PC-9 (cell line): ENCODE measurements at places on chromosomes 2 and 18.

- peak; percentile 33 for DNase-seq
Measured at GRCh38 chr18:46481048-46481846, 175.8 kb downstream of the LOXHD1 start.

DNA sequence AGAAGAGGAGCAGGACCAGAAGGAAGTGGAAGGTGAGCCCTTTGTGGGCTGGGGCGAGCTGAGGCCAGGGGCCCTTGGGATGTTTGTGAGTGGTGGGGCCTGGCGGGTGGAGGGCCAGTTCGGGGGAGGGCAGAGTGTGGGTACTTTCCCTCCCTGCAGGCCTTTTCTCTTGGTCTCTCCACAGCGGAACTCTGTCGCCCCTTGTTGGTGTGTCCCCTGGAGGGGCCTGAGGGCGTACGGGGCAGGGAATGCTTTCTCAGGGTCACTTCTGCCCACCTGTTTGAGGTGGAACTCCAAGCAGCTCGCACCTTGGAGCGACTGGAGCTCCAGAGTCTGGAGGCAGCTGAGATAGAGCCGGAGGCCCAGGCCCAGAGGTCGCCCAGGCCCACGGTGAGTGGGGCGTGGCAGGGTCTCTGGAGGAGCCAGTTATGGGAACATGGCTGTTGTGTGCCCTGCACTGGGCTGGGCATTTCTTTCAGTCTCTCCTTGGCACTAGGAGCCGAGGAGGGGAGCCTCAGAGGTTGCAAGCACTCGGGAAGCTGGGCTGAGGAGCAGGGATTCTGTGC, 10.8 kb downstream of the STK11IP start:
- DNase-seq = no peak

DNA sequence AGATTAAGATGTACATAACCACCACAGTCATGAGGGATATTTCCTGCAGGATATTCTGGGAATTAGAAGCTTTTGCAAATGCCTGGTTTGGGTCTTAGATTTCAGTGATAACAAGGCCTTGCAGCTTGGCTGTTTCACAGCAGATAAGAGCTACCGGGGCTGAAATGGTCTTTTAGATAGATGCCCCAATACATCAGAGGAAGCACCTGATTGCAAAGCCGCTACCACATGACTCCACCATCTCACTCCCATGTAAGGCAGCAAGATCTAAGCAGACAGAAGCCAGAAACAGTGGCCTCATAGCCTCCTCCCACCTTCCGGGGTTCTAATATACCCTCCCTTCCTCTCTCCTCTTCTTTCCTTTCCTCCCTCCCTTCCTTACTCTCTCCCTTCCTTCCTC, 31.1 kb upstream of the EPG5 start:
- DNase-seq = no peak

DNA sequence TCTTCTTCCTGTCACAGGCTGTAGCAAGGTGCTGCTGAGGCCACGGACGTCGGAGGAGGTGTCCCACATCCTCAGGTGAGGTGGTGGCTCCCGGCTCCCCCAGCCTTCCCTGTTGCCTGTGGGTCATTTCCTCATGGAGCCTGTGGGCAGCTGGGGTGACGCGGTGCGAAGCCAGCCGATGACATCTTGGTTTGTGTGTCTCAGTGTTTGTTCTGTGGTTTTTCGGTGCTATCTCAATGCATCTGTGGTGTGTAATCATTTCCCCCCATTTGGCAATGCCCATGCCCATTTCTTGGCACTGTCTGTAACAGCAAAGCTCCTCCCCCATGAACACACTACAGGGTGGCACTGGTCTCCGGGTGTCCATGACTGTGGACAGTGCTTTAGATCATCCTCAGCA, 6.6 kb downstream of the D2HGDH start:
- peak; percentile 61 for DNase-seq

DNA sequence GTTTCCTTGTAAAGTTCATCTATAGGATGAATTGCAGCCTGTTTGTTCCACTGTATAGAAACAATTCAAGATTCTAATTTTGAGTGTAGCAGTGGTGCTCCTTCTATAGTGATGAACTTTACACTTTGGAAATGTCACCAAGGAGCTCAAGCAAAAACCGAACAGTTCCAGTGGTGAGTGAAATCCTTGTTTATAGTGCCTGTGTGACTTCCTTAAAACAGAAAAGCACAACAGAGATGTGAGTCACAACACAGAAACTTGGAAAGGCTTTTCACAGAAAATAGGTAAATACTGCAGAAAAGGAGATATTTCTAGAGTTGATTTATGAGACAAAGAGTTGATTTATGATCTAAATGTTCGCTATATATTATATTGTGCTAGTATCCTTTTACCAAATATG, 482.0 kb downstream of the PTPRM start:
- no peak for DNase-seq

GRCh38 chr2:191038741-191039140, 24.8 kb upstream of the STAT1 start:
- DNase-seq = no peak

DNA sequence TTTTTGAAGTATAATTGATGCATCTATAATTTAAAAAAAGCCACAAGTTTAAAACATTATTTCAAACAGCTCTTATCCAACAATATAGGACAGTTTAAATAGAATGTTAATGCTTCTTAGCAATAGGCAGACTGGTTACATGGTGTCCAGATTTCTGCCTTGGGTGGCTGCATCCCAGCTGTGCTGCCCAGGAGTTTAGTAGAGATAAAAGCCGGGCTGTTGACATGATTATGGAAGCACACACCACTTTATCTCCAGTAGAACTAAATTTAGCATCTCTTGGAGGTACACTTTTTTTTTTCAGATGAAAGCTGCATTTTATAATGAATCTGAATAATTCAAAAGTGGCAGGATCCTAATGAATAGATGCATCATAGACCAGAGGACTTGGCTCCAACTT, 309.7 kb downstream of the PLCL1 start:
- no peak for DNase-seq

- no peak for DNase-seq
Measured at GRCh38 chr2:11389551-11390398, 45.3 kb upstream of the ROCK2 start.

- no peak for DNase-seq
Measured at GRCh38 chr18:5318061-5318700, 22.7 kb upstream of the ZBTB14 start.

DNA sequence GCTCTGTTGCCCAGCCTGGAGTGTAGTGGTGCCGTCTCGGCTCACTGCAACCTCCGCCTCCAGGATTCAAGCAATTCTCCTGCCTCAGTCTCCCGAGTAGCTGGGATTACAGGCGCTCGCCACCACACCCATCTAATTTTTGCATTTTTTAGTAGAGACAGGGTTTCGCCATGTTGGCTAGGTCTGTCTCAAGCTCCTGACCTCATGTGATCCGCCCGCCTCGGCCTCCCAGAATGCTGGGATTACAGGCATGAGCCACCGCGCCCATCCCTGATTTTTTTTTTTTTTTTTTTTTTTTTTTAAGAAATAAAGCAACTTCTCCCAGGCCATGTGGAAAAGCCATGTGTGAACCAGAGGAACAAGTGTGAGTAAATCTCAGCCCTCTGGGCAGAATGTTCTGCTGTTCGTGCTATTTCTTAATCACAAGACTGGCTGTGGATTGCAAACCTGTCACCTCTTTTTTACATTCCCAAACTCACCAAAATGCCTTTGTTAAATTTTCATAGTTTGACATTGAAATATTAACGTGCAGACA, 6.4 kb upstream of the SH3BP4 start:
- no peak for DNase-seq

GRCh38 chr18:2704541-2704940, 49.0 kb downstream of the SMCHD1 start:
- no peak for DNase-seq

DNA sequence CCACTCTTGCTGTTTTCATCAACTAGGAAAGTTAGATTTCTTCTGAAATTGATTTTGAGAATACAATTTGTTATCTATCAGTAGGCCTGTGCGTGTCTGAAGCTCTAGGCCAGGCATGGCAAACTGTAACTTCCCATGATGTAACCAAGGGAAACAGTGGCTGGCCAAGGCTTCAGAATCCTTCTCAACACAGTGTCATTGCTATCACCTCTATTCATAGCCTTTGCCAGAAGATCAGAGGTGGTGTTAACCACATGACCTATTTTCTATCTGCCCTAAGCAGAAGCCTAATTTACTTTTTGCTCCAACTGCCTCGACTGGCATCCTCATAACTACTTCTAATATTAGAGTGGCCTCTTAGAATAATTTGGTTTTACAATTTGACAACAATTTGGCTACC, 2.5 kb downstream of the ITGB6 start:
- DNase-seq = no peak

- no peak for DNase-seq
Measured at GRCh38 chr2:227191367-227191766, 26.9 kb downstream of the COL4A3 start.

DNA sequence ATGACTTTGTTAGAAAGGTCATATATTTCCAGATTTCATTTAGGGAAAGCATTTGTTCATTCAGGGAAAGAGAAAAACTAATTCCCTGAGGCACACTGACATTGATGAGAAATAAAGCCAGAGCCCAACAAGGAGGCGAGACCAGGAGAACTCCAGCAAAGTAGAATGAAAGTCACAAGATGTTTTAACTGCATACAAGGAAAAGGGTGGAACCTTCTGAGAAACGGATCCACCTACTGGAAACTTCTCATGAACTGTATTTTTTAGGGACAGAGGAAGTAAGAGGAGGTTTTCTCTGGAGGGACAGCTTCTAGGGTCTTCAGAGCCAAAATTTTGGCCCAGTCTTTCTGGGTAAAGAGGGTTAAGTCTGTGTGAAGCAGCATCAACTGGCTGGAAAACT, 548.2 kb upstream of the PIK3C3 start:
- no peak for DNase-seq

DNA sequence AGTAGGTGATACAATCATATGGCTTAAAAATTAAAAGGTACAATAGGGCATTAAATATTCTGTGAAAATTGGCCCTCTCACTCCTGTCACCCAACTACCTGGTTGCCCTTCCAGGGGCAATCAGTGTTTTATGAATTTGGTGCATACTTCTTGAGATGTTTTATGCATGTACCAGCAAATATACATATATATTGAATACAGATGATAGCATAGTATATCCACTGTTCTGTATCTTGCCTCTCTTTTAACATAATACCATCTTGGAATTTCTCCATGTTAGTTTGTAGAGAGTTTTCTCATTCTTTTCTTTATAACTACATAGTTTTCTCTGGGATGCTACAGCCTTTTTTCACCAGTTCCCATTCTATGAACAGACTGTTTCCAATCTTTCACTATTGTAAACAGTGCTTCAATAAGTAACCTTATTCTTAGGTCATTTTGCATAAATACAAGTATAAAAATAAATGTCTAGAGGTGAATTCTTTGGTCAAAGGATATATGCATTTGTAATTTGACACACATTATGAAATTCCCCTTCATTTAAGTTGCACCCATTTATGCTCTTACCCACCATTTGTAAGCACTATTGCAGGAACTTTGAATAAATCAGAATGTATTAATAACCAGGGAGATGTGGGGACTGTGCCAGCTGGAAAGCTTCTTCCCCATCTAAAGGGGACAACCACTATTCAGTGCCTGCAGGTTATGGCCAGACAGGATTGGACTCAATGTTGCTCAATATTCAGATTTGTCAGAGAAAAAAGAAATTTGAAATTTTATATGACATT, 225.4 kb downstream of the STK39 start:
- no peak for DNase-seq

GRCh38 chr2:27249891-27250651, 12.8 kb downstream of the SLC30A3 start:
- DNase-seq = no peak

GRCh38 chr2:192500550-192501200, 305.9 kb upstream of the TMEFF2 start:
- no peak for DNase-seq

- DNase-seq = no peak
Measured at GRCh38 chr2:3857576-3857975, 154.2 kb downstream of the DCDC2C start.

DNA sequence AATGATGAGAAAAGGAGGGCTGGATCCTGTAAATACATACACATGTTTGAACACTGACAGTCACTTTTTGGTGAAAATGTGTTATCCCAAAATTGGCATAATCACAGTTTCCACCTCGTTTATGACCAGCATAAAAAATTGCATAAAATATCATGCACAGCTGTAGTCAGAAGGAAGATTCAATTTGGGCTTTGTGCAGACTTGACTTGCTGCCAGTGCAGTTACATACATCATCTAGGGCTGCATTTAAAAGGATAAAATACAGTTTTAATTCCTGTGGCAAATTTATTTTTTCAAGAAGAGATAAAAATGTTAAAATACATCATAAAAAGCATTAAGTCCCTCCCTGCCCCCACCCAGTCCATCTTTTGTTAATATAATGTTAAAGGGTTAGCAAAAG, 103.8 kb downstream of the VWC2L start:
- no peak for DNase-seq

DNA sequence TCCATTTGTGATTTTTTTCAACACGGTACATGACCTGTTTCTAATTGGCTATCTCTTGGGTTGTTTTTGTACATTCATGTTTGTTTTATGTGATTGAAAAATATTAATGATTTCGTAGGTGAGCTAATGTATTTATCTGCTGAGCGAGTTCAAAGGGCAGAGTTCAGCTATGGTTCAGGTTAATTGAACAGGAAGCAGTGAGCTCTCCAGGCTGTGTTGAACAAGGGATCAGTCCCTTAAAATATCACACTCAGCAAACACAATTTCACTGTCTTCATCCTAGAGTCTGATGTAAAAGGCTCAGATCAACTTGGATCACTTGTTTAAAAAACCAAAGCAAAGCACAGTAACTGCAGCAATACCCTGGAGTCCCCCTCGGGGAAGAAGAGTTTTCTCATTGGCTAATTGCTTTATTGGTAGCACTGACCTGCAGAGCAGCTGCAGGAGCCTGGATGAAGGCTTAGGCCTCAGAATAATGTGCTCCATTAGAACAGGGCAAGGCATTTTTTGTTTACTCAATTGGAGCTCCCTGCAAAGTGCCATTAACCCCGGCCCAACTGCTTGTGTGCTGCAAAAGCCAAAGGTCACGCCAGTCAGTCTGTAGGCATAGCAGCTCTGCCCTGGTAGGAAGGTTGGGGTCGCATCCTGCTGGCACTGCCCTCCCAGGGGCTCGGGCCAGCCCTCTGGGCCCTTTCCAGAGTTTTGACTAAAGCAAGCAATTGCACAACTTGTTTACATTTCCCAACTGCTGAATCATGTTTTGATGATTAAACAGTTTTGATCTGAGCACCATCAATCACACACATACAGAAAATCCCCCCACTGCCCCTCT, 10.5 kb downstream of the ONECUT2 start:
- DNase-seq = peak; percentile 75

DNA sequence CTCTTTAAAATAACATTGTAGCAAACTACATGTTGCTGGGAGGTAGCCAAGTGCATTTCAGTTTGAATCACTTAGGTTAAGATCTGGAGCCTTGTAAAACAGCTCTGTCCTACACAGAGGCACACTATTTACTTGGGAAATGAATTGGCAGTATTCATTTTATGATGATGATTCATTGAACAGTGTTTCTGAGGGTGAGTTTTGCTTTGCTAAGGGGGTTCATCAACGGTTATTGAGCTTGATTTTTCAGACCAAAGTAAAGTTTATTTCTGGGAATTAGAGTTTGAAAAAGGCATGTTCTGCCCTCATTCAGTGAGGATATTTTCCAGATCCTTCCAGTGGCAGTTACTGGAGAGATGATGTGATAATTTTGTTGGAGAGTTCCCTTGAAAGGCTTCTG, 55.6 kb downstream of the CCDC85A start:
- DNase-seq = peak; percentile 19

- DNase-seq = peak; percentile 64
Measured at GRCh38 chr2:176653479-176654443, 384.5 kb downstream of the MTX2 start.

GRCh38 chr2:98749066-98749450, 18.1 kb upstream of the MGAT4A start:
- no peak for DNase-seq

- no peak for DNase-seq
Measured at GRCh38 chr18:48756511-48757226, 194.1 kb downstream of the SMAD7 start.

GRCh38 chr2:151630372-151630771, 103.9 kb downstream of the NEB start:
- DNase-seq = no peak
